ENCODE measurements at places on chromosomes 2 and 18. TPM values are rescaled to one million over a fixed set of nuclear protein-coding genes. Genes with fewer than 3 reads are reported as not detected.

DNA sequence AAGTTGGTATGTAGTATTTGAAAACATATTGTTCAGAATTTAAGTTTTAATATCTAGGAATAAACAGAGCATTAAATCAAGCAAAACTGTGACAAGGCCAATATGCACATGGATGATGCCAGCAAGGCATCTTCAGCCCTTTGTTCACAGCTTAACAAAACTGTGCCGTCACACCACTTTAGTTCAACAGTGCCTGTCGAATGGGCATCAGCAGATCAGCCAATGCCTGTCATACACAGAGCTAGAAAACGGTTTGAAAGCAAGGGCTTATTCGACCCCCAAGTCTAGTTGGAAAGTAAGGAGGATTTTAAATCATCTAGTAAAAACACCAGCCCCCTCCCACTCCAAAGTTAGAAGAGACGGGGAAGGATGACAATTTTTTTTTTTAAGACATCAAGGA is 16.7 kb downstream of the ZEB2 start:
- peaks cover 66% of the 10 kb centered on the region for H3K4me1 ChIP-seq
- H3K27ac ChIP-seq, result no peak overlapping the region
- H3K4me3 ChIP-seq, result no peak overlapping the region

DNA sequence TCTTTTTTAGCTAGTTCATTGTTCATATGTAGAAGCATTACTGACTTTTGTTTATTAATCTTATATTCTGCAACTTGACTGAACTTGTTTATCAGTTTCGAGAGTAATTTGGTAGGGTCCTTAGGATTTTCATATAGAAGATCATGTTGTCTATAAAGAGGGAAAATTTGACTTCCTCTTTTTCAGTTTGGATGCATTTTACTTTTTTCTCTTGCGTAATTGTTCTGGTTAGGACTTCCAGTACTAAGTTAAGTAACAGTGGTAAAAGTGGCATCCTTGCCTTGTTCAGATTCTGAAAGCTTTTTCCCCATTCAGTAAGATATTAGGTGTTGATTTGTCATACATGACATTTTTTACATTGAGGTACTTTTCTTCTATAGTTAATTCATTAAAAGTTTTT is 726.0 kb downstream of the KCNJ3 start:
- H3K27ac ChIP-seq, result no peak overlapping the region
- H3K4me1 ChIP-seq, result no peaks in the 10 kb centered on the region
- no peak overlapping the region for H3K4me3 ChIP-seq

- no peaks in the 10 kb centered on the region for H3K27me3 ChIP-seq
- no peak for DNase-seq
- no peak overlapping the region for H3K4me3 ChIP-seq
- peaks cover 43% of the 10 kb centered on the region for H3K36me3 ChIP-seq
- no peak overlapping the region for H3K27ac ChIP-seq
Measured at GRCh38 chr2:218755198-218755566, 26.8 kb upstream of the CYP27A1 start.

- 0 out of 2 replicates have a peak, but pooled peaks cover 4% of the 10 kb centered on the region for H3K27me3 ChIP-seq
- no peak overlapping the region for H3K27ac ChIP-seq
- DNase-seq, result no peak
- no peaks in the 10 kb centered on the region for H3K36me3 ChIP-seq
Measured at GRCh38 chr18:31740180-31740579, 20.5 kb downstream of the SLC25A52 start.

GRCh38 chr2:121257480-121257840 is 27.5 kb downstream of the TFCP2L1 start:
- H3K36me3 ChIP-seq, result no peaks in the 10 kb centered on the region
- DNase-seq, result no peak
- peaks cover 8% of the 10 kb centered on the region for H3K4me1 ChIP-seq
- no peak overlapping the region for H3K4me3 ChIP-seq

DNA sequence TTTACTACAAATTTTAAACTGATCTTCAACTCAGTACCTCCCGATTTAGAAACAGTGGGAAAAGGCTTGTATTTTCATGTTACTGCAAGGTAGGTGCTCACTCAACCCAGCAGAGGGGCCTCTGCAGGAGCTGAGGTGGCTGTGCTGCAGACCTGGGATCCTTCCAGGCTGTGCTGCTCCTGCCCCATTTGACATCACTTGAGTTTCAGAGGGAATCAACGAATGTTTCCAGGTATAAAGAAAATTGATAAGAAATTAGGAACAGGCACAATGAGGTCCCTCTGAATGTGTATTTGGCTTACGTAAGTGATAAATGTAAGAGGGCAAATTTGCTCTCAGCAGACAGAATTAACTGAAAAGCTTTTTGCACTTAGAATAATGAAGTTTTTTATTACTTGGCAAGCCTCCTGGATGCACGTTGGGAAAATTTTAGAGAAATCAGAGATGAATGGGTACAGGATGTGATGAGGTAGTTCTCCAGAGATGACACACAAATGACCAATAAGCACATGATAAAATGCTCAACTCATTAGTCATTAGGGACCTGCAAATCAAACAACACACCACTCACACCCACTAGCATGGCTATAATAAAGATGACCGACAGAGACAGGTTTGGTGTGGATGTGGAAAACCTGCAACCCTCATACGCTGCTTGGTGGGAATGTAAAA is 114.0 kb downstream of the NOL10 start:
- H3K4me1 ChIP-seq, result no peaks in the 10 kb centered on the region
- H3K4me3 ChIP-seq, result no peak overlapping the region
- no peaks in the 10 kb centered on the region for H3K27me3 ChIP-seq
- H3K36me3 ChIP-seq, result peaks cover 86% of the 10 kb centered on the region

DNA sequence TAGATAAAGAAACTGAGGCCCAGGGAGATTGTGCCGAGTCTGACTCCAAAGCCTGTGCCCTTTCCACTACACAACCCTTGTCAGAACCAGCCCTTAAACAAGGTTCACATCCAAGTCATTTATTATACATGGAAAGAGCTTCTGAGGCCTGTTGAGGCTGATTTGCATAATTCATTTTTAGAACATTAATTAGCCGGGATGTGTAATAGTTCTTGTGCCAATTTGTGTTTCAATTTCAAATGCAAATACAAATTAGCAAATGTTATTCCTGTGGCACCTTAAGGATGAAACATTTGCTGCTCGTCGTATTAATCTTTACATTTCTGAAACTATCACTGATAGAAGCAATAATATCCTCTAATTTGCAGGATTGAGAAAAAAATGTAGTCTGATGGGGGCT is 174.9 kb downstream of the MYCN start:
- no peaks in the 10 kb centered on the region for H3K36me3 ChIP-seq
- H3K4me1 ChIP-seq, result no peaks in the 10 kb centered on the region
- H3K4me3 ChIP-seq, result no peak overlapping the region
- no peak for DNase-seq
- H3K27ac ChIP-seq, result no peak overlapping the region

GRCh38 chr18:77550625-77551024 is 301.0 kb downstream of the GALR1 start:
- H3K27me3 ChIP-seq, result no peaks in the 10 kb centered on the region
- no peaks in the 10 kb centered on the region for H3K4me1 ChIP-seq
- DNase-seq, result no peak
- H3K36me3 ChIP-seq, result no peaks in the 10 kb centered on the region
- no peak overlapping the region for H3K27ac ChIP-seq

GRCh38 chr2:43170405-43171105 is 55.9 kb downstream of the ZFP36L2 start:
- H3K4me3 ChIP-seq, result no peak overlapping the region
- DNase-seq, result no peak
- peaks cover 55% of the 10 kb centered on the region for H3K4me1 ChIP-seq
- no peaks in the 10 kb centered on the region for H3K27me3 ChIP-seq
- no peak overlapping the region for H3K27ac ChIP-seq
- H3K36me3 ChIP-seq, result no peaks in the 10 kb centered on the region

DNA sequence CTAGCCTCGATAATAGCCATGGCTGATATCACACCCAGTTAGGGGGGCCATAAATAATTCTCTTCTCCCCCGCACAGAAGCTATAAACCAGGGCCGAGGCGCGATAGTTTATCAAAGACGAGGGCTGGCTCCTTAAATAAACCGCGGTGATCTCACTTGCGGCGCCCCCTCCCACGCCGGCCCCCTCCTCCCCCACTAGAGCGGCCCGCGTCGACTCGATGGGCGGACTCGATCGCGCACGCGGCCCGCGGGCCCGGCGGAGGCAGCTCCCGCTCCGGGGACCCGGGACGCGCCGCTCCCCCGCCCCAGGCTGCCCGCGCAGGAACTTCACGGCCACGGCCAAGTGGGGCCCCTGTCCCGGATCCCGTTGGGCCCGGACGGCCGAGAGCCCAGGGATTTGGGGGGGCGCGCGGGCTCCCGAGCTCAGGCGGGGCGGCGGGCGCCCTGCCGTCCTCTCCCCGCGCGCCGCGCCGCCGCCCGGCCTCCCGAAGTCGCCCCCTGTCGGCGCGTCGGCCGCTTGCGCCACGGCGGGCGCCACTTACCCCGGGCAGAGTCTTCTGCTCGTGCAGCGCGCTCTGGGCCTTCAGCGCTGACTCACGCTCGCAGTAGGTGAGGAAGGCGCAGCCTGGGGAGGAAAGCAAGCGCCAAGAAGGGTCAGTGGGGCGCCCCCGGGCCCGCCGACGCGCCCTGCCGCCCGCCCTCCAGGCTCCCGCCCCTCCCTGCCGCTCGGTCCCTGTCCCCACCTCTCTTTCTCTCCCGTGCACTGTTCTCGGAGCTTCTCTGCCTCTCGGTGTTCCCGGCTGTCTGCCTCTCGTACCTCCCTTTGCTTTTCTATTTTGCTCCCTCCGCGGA is 80.4 kb downstream of the CELF4 start:
- H3K4me1 ChIP-seq, result no peaks in the 10 kb centered on the region
- no peaks in the 10 kb centered on the region for H3K36me3 ChIP-seq

DNA sequence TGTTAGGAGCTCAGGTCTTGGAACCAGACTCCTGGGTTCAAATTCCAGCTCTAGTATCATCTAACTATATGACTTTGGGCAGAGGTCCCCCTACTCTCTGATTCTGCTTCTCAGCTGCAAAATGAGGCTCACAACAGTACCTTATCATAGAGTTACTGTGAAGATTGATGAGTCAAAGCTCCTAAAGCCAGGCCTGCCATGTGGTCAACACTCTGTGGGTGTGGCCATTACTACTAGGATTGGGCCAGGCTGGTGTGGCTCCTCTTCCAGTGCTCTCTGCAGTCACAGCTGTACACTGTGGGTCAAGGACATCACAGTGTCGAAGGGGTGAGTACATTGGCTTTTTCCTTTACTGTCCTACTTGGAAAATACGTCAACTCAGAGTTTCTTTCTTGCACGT is 22.6 kb downstream of the CAPN13 start:
- no peaks in the 10 kb centered on the region for H3K36me3 ChIP-seq
- no peak overlapping the region for H3K4me3 ChIP-seq
- no peaks in the 10 kb centered on the region for H3K27me3 ChIP-seq
- no peak for DNase-seq
- no peaks in the 10 kb centered on the region for H3K4me1 ChIP-seq
- H3K27ac ChIP-seq, result no peak overlapping the region

DNA sequence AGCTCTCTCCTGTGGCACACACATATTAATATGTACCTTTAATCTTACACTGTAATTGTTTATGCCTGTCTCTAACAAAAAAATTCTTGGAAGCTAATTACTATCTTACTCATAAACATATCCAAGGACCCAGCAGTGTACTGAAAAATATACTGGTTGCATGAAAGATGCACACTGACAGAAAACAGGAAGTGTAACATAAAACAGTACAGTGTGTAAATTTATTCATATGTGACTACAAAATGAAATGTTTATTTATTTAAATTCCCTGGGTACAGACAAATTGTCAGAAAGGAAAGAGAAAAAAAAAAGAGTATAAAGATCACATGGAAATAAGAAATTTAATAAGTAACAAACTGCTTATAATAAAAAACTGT is 28.5 kb downstream of the TMEM131 start:
- no peaks in the 10 kb centered on the region for H3K36me3 ChIP-seq
- H3K27me3 ChIP-seq, result no peaks in the 10 kb centered on the region
- no peak for DNase-seq

DNA sequence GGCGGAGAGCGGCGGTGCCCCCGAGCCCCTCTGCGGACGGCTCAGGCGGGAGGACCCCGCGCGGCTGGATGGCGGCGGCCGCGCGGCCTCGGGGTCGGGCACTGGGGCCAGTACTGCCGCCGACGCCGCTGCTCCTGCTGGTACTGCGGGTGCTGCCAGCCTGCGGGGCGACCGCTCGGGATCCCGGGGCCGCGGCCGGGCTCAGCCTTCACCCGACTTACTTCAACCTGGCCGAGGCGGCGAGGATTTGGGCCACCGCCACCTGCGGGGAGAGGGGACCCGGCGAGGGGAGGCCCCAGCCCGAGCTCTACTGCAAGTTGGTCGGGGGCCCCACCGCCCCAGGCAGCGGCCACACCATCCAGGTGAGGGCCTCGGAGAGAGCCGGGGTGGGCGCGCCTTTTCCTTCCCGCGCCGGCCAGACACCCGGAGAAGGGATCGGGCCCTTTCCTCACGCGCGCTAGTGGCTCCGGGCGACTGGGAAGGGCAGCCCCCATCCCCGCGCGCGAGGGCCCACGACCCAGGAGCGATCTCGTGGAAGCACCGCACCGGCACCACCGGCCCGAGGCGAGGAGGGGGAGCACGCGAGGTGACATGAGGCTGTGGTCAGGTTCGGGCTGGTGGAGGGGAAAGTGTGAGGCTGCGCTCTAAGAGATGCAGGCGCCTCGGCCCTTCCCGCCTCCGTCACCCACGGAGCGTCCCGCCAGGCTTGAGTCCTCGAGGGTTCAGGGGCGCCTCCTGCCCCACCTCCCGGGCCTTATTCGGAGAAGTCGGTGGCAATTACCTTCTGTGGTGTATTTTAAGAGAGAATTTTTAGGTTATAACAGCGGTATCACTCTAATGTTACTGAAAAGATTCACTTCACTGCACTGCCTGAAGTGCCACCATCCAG is 607 bp downstream of the LAMA3 start:
- no peaks in the 10 kb centered on the region for H3K36me3 ChIP-seq
- DNase-seq, result no peak
- peaks cover 33% of the 10 kb centered on the region for H3K27me3 ChIP-seq
- H3K27ac ChIP-seq, result no peak overlapping the region
- H3K4me3 ChIP-seq, result no peak overlapping the region

- DNase-seq, result no peak
- no peaks in the 10 kb centered on the region for H3K27me3 ChIP-seq
- no peaks in the 10 kb centered on the region for H3K4me1 ChIP-seq
Measured at GRCh38 chr2:149924028-149924427, 336.5 kb upstream of the MMADHC start.

DNA sequence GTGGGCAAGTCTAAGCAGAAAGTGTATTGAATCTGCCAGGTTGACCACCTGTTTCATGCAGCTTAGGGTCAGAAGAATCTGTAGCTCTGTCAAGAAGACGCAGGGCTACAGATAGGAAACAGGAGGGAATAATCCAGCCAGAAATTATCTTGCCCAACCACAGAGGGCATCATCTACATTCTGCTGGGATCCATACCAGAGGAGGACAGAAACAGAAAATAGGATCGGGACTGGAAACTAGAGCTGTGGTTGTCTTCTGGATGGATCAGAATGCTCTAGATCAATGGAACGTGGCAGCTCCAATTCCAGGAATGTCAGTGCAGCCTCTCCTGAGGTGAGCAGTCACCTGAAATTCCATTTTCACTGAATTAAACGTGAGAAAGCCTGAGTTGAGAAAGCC is 3.6 kb downstream of the SPATA3 start:
- no peaks in the 10 kb centered on the region for H3K36me3 ChIP-seq
- H3K4me3 ChIP-seq, result no peak overlapping the region
- no peak for DNase-seq
- H3K27ac ChIP-seq, result no peak overlapping the region
- H3K4me1 ChIP-seq, result no peaks in the 10 kb centered on the region

CROCC2 gene
- total RNA-seq, result not detected

RNF152 gene
- 0.04 TPM for total RNA-seq

BAZ2B gene
- total RNA-seq, result 18.7 TPM

MATN3 gene
- total RNA-seq, result not detected

COL5A2 gene
- 0.42 TPM for total RNA-seq

TMEM87B gene
- total RNA-seq, result 11.0 TPM

TIA1 gene
- 103 TPM for total RNA-seq

DNMT3A gene
- 13.5 TPM for total RNA-seq

POTEC gene
- not detected for total RNA-seq

PUS10 gene
- 6.6 TPM for total RNA-seq

ALK gene
- total RNA-seq, result not detected

SCYGR4 gene
- not detected for total RNA-seq

ACMSD gene
- not detected for total RNA-seq

PDK1 gene
- 13.4 TPM for total RNA-seq
